ENCODE measurements at places on chromosomes 12 and 14.

GRCh38 chr12:118980407-118981014 is 830 bp upstream of the SRRM4 start:
- DNase-seq = peak; percentile 77

DNA sequence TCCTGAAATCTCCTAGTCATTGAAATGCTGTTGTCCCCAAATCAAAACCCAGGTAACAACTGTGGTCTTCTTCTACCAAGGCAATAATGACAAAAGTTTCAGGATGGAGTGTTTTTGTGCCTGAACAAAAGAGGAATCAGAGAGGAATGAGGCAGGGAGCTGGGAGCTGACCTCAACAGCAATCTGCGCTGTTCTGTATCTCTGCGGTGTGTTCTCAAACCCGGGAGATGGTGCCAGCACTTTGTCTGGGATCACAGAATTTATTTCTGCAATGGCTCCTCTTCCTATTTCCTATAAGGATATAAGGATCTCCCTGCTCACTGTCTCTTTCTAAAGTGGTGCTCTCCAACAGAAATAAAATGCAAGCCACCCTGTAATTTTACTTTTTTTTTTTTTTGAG is 449 bp upstream of the GLT8D2 start:
- no peak for DNase-seq

DNA sequence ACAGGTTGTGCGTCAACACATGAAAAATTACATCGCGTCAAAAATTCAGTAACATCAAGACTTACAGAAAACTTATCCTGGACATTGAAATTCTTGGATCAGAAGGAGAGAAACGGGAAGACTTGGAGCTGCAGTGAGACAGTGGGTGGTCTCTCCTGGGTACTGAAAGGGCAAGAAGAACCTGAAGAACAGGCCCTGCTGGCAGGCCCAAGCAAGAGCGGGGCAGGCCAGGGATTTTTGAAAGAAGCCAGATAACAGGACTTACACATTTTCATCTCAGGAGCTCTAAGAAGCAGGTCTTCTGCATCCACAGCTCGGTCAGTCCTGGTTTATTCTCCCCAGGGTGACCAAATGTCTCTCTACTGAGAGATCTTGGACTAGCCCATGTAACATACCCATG is 466.5 kb upstream of the SOX5 start:
- DNase-seq = no peak

GRCh38 chr12:80241576-80242273 is 142.4 kb downstream of the OTOGL start:
- no peak for DNase-seq

DNA sequence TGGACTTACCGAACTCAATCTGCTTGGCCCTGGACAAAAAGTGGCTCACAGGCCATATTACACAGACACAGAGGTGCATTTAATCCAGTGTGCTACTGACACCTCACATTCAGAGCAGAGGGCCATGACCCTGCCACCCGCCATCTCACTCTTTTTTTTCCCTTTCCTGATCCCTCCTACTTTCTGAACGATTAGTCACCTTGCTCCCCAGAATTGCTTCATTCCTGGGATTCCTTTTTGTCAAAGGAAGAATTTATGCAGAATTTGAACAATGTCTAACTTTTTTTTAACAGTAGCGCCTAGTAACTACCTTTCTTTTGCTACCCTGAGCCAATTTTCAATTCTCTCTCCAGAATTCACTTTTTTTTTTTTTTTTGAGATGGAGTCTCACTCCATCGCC is 4.6 kb downstream of the PKP2 start:
- no peak for DNase-seq

GRCh38 chr12:69008520-69008919 is 75.5 kb upstream of the CPM start:
- no peak for DNase-seq

All from NCI-H146 (cell line).